CD14-positive monocyte (primary cell): ENCODE measurements at places on chromosomes 4 and X.

DNA sequence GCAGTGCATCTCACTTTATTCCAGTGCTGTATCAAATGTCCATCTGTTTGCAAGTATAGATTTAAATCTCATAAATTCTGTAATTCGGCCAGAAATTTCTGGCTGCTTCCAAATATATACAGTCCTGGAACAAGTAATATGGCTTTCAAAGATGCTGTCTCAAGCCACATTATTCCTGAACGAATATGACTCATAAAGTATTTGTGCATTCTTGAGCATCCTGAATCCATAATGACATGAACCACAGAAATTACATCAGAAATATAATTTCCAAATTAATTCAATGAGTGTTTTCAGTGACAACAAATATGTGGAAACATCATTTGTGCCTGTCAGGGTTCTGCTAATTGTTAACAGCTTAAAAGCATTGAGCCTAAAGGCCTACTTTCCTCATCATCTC is 140.9 kb upstream of the HPGD start:
- DNase-seq = no peak

GRCh38 chrX:140766024-140766611 is 56.6 kb downstream of the LINC00632 start:
- DNase-seq = peak; percentile 6

DNA sequence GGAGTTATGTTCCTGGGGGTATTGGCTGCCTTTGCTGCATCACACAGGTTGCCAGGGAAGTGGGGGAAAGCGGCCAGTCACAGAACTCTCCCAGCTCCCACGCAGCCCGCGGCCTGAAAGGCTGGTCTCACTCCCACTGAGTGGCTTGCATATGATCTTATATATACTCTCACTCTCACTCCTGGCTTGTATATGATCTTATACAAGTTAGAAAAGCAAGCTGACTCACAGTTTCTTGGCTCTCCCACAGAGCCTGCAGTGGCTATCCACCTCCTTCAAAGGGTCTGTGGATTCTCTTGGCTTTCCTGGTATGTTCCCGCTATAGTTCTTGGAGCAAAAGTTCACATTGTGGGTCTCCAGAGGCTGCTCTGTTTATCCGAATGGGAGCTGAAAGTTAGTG is 833.5 kb upstream of the GALNTL6 start:
- DNase-seq = no peak

DNA sequence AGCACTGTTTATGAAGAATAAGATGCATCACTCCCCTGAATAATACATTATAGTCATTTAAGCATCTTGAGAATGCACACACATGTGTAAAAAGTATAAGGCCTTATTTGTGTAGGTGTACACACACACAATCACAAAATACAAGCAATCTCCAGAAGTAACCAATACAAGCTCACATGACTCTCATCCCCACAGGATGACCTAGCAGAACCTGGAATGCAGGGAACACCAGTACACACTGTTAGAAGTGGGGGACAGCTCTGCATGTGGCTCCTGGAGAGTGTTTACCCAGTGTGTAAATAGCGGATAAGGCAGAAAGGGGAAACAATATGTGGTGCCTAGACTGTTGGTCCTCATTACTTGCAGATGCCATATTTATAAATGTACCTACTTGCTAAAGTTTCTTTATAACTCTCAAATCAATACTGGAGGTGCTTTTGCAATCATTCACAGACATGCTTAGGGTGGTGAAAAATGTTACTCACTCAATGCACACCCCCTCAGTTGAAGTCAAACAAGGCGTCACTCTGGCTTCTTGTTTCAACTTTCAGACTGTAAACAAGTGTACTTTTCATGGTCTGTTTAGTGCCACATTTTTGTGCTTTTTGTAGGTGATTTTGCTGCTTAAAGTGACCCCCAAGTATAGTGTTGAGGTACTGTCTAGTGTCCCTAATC is 73.1 kb downstream of the MAGEB17 start:
- no peak for DNase-seq

GRCh38 chrX:18871970-18872369 is 111.9 kb downstream of the PHKA2 start:
- no peak for DNase-seq

- no peak for DNase-seq
Observed at GRCh38 chrX:11864171-11864570, 106.1 kb downstream of the MSL3 start.

- DNase-seq = no peak
Observed at GRCh38 chr4:154414371-154414770, 77.2 kb downstream of the DCHS2 start.

- no peak for DNase-seq
Observed at GRCh38 chr4:93182722-93183121, 645.8 kb upstream of the ATOH1 start.

DNA sequence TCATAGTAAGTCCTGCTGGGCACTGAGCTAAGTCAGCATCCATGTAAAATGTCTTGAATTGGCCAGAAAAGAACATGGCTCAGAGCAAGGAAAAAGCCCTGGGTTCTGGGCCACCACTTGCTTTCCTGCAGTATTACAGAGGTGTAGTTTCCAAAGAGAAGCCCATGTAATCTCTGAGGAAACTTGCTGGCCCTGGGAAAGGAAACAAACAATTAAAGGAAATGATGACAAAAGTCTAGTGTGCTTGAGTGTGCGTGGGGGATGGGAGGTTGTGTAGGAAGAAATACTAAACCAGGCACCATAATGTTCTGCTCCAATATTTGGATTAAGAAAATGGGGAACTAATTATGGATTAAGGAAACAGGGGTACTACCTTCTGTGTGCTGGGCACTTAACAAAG is 39.5 kb upstream of the SMIM10L2A start:
- DNase-seq = no peak

DNA sequence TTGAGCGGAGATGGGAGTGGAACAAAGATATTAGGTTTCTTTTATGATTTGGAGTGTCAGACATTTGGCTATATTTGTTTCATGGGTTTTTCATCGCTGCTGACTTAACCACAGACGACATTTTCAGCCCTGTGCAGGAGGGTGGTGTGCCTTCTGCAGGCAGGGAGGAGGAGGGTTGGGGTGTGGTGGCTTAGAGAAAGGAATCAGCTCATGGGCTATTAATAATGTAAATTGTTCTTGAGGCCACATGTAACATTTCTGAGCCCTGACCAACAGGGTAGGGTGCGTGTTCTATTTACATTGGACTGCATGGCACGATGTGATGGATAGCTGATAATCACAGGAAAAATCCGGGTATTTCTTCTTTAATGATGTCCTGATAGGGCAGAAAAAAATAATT is 67.6 kb downstream of the POLA1 start:
- DNase-seq = no peak

DNA sequence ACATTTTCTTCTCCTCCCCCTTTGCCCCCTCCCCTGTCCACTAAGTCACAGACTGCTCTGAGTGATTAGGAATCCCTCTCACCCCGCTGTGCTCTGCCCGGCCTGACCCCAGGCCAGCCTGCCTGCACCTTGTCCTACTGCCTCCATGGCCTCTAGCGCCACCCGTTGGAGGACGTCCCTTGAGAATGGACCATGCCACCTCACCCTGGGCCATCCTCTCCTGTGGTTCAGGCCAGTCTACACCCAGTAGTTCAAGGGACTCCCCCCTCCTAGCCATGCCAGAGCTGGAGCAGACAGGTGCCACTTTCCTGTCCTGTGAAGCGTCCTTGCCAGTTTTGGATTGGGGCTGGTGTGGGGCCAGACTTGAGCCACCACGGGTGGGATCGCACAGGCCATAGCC is 9.7 kb upstream of the IRAK1 start:
- no peak for DNase-seq
